Stimulated activated CD4-positive, alpha-beta T cell treated with anti-CD3 and anti-CD28 coated beads, Interleukin-15, amount 100 ng/mL, for 48 hours (primary cell): ENCODE measurements at places on chromosomes 16 and 17.

GRCh38 chr16:58102665-58103392, 26.4 kb downstream of the CFAP20 start:
- DNase-seq: no peak

DNA sequence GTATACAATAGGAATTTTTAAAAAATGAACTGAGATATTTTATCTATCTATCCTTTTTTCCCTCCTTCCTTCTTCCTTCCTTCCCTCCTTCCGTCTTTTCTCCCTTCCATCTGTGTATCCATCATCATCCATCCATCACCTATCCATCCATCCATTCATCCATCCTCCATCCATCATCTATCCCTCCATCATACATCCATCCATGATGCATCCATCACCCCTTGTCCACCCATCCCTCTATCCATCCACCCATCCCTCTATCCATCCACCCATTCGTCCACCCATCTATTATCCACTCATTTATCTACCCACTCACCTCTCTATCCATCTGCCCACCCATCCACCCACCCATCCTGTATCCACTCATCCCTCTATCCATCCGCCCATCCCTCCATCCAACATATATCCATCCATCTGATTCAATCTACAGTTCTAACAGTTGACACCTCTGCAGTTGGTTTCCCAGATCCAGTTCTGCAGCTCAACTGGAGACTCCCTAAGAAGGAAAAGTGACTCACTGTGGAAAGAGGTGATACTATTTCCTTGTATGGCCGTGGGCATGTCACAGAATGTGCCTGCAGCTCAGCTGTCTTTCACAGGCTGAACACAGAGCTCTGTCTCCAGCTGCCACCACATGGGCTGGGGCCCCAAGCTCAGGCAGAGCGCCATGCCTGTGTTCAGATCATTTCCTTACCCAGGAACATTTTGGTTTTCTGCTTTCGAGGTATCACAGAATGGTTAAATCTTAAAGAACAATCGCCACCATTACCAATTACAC, 130.8 kb downstream of the XYLT1 start:
- DNase-seq: no peak

GRCh38 chr16:71853413-71853812, 7.6 kb downstream of the ATXN1L start:
- no peak for DNase-seq

DNA sequence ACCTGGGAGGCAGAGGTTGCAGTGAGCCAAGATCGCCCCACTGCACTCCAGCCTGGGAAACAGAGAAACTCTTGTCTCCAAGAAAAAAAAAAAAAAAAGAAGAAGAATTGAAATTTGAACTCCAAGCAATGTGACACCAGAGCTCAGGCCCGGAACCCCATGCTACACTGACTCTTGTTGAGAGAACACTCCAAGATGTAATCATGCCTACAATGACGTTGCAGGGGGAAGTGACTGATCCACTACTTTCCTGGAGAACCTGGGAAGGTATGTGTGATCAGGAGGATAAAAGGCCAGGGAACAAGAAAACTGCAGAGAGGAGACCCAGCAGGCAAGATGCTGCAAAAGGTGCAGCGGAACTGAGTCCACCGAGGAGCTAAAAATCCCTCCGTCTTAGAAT, 57.9 kb downstream of the ADCY9 start:
- no peak for DNase-seq

GRCh38 chr16:68296291-68296690, 14.5 kb downstream of the SLC7A6OS start:
- no peak for DNase-seq
